Stimulated activated CD4-positive, alpha-beta T cell treated with anti-CD3 and anti-CD28 coated beads, Interleukin-4, amount 100 ng/mL, for 24 hours (primary cell): ENCODE measurements at places on chromosomes 6 and 20.

DNA sequence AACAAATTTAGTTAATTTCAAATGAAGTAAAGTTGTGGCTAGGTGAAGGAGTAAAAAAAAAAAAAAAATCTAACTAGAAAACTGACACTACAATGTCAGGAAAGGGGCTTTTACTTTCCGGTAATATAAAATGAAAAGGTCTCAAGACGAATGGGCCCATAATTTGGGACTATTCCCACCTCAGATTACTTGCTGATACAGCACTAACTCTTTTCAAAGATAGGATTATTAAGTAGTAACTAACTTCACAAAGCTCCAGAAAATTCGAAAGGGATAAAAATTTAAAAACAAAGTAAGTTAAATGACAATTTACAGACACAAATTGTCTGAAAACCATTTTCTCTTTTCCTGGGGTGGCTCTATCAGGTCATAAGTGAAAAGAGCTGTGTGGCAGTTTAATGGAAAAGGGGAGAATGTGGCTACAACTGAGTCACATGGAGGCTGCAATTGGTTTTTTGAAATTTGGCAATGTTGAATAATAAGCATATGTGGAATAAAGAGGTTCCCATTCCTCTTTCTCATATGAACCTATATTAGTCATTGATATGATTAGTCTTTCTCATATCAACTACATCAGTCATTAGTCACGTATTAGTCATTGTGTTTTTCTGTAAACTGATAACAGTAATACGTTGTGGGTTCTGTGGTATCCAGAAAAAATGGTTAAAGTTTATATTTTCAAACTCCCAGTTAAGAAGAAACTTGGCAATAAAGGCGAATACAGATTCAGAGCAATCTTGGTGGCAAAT is 78.0 kb downstream of the RWDD2A start:
- no peak for DNase-seq

DNA sequence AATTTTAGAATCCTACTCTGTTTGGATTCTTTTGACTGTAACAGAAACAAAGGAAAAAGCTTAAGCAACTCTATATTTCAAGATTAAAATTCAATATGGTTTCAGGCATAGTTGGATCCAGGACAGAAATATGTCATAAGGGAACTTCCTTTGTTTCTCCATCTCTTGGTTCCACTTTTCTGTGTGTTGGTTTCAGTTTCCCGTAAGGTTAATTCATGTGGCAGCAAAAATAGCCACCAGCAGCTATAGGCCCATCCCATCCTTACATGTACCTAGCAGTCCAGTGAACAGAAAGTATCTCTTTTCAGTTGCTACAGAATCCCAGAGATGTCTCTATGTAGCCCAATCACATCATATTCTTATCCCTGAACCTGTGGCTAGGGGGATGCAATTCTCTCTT is 8.8 kb upstream of the FAM8A1 start:
- DNase-seq, result no peak

DNA sequence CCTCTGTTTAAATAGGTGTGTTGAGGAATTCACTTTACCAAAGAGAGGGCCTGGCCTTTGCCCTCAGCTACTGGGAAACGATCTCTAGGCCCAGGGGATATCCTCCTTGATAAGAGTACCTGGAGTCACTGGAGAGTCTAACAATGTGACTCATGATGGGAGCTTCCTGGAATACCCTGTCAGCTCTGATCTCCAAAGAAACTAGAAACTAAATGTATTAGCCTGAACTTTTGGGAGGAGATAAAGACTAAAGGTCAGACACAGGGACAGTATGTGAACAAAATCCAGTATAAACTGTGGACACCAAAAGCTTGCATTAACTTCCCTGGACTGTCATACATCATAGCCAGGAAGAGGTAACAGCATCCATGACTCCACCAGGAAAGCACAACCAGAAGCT is 148.5 kb downstream of the RNGTT start:
- DNase-seq, result no peak

DNA sequence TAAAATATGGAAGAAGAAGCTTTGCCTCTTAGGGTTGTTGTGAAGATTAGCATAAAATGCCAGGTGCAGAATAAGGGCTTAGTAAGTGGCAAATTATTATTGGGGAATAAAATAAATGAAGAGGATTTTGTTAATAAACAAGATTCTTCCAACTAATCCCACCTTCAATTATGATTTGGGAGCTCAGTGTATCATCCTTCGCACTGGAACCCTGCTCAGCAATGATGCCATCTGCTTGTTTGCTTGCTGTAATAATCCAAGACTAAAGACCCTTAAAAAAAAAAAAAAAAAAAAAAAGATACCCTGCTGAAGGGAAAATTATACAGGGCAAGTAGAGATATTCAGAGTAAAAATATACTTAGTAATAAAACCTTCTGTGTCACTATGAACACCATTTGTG is 62.0 kb upstream of the RREB1 start:
- no peak for DNase-seq

DNA sequence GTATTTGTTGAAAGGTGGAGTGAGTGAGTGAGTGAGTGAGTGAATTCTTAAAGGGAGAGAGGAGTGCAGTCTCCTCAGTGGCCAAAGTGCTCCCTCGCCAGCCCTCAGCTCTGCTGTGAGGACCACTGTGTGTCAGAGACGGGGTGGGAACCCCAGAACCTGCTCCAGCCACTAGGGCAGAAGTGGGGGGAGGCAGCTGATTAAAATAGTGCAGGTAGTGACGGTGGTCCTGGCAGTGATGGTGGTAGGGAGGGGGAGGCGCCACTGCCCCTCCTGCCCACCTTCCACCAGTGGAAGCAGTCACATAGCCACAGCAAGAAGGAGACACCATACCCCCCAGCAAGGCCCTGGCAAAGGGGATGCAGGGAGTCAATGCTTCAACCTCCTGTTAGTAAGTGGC is 133.5 kb downstream of the PHACTR3 start:
- DNase-seq, result no peak
